ENCODE measurements at places on chromosomes 4 and X.

DNA sequence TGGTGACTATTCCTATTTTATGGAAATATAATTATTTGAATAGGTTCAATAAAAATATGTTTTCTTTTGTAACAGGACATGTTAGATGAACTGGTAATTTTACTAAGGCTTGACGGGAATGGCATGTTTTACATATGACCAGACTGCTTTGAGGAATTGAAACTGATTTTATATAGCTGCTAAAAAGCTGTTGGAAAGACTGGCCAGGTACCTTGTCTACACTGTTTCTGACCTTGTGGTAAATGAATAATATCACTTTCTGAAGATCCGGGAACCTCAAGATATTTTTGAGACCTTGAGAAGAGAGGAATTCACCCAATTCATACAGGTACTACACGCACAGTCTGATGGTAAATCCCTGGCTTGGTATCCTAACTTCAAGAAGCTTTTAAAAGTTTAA lies 42.1 kb upstream of the USP46 start:
- DNase-seq, result no peak

DNA sequence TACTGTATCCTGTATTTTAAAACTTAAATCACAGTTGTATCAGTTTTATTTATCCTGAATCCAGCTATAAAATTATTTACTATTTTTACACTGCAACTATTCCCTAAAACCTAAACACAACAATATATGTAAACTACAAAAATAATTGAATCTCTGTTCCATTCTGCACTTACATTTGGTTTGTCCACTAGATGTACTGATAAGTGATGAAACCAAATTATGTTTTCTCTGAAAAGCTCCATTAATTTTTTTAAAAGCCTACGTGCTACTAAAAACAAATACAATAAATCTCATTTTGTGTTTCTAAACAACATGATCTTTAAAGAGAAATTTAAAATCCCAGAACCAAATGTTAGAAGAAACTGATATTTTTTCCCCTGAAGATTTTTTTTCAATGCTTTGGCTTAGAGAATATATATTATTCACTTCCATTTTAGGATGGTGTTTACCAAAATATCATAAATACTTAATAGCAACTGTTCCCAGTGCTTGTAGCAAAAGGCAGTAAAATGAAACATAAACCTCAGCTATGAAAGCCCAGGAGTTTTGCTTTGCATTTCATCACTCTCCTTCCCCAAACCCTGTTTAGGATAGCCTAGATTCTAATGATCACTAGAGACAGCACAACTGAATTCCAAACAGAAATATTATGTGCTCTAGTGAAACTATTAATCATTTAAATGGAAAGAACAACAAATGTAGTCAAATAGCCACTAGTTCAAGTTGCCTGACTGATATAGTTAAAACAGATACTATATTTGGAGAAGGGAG lies 19.7 kb downstream of the ANTXR2 start:
- no peak for DNase-seq

DNA sequence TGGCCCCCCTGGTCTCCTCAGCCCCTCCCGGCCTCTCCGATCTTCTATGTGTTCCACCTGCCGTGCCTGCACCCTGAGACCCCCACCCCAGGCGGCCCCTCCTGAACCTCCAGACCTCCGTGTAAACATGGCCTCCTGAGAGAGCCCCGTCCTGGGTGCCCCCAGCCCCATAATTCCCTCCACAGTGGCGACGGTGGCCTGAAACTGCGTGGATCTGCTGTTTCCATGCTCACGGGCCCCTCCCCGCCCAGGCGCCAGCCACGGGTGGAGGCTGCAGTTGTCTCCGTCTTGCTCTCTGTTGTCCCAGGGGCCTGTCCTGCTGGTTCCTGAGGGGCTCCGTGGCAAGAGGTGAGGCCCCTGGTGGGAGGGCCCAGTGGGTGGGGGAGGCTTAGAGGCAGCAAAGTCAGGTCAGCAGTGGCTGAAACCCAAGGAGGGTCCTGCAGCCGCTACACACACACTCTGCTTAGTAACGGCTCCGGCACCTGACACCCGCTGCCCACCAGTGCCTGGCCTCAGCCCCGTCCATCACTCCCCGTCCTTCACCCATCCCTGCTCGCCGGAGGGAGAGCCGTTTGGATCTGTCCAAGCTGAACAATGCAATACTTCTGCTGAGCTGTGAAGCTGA lies 75.8 kb downstream of the FAM53A start:
- no peak for DNase-seq

DNA sequence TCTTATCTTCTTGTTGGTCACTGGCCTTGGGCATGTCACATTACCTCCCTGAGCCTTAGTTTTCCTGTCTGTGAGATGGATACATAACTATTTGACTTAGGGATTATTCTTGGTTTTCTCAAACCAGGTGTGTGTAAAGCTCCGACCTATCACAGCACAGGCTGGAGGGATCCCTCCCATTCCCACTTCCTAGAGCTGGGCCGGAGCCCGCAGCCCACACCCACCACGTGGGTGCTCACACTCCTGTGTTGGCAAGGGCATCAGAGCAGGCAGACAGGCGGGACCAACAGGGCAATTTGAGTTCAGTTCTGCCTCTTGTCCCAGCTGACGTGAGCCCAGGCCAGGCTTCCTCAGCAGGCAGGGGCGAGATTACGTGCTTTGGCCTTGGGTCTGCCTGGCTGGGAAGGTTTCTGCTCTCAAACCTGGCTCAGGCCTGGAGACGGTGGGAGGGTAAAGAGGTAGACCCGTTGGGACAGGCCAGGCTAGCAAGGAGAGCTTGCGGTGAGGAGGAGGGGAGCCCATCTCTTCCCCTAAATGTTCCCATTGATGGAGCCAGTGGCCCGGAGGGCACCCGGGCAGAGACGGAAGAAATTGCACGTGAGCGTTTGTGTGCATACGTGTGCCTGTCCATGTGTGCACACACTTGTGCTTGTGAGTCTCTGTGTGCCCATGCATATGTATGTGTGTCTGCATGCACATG lies 734 bp upstream of the SH3TC1 start:
- no peak for DNase-seq

Measured in T-helper 17 cell (primary cell).